ENCODE measurements at places on chromosomes 7 and 10.

- DNase-seq = peak; percentile 79
Measured at GRCh38 chr10:61284222-61284890, 168.8 kb downstream of the TMEM26 start.

GRCh38 chr10:110074758-110075671 lies 67.2 kb downstream of the ADD3 start:
- peak; percentile 52 for DNase-seq

GRCh38 chr10:32332299-32332750 lies 14.6 kb downstream of the EPC1 start:
- DNase-seq = no peak

DNA sequence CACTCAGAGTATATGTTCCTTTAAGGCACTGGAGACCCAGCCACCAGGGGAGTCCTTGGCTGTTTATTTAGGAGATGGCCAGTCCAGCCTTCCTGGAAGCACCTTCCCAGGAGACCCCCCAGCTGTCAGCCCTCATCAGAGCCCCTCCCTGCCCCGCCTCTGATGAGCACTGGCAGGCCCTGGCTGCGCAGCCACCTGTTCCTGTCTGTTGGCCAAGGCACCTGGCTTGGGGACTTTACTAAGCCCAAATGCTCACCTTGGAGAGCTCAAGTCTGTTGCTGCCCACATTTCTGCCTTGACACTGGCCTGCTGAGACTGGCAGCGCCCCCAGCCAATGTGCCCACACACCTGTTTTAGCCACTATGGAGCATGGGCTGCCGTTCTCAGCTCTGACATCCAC lies 124.7 kb downstream of the ELMO1 start:
- DNase-seq = no peak

- DNase-seq = no peak
Measured at GRCh38 chr10:90998733-90999511, 78.0 kb upstream of the ANKRD1 start.

DNA sequence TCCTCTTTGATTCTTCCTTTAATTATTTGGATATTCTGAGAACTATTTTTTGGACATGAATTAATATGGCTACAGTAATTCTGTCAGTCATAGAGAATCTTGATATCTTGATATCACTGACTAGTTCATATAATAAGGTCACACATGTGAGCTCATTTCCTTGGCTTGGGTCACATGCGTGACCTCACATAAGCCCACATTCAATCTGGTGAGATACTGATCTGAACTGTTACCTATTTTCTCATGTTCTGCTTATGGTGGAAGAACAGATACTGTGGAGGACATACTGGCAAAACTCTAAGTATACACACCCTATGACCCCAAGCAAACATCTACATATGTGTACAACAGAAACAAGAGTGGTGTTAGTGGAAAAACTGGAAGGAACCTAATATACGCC lies 44.1 kb downstream of the CUL2 start:
- no peak for DNase-seq

DNA sequence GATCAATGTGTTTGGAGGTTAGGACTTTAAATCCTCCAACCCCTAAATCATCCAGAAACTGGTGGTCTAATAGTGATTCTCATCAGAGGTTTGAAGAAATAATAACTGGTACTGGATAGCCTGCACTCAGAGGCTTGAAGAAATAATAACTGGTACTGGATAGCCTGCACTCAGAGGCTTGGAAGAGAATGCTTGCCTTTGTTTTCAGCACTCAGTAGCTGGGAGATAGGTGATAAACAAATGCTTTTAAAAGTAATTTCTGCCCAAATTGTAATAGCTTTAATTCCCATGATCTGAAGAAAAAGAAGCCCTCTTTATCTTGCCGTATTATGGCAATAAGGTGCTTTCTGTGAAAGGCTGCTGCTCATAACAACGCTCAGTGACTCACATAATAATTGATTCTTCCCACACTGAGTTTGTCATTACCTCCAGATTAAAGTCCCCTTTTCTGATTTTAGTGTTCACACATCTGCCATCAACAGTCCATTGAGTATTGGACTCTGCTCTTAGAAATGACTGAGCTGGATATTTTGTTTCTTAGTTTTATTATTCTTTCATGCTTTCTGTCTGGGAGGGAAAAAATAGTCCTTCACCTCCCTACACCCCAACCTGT lies 112.3 kb upstream of the PHYHIPL start:
- no peak for DNase-seq

DNA sequence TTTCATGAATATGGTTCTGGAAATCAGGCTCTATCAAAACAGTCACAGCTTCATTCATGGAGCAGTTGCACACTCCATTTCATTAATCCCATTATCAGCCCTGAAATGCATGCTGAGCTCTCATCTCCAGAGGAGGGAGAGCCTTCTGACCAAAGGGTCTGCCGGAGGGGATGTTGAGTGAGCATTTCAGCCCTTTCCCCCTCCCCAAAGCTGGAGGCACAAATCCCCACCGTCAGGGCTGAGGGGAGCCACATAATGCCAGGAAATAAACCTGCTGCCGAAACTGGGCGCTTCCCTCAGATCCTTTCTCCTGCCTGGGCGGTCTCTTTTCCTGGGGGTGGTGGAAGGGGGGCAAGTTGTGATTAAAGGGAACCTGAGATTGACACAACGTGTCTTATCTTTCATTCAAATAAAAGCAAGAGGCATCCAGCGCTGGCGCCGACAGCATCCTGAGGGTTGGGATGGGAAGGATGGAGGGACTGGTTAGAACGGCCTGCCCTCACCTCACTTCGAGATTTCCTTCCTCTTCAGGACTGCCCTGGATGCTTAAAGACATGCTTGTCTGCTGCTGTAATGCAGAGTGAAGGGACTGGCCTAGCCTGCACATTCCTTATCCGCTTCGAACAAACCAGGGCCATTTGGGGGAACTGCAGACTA lies 71.6 kb downstream of the TLL2 start:
- DNase-seq = no peak

DNA sequence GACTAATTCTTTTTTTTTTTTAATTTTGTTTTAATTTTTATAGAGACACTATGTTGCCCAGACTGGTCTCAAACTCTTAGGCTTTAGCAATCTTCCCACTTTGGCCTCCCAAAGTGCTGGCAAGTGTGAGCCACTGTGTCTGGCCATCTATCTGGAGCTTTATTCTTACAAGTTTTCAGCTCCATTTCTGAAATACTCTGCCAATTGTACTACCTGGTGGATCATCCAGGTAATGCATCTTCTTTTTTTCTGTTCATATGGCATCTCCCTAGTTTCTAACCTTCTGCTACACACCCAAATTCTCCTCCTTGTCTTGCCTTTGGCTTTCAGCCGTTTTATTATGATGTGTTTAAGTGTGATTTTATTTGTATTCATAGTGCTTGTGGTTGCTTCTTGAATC lies 40.2 kb downstream of the ZNF365 start:
- DNase-seq = peak; percentile 24

DNA sequence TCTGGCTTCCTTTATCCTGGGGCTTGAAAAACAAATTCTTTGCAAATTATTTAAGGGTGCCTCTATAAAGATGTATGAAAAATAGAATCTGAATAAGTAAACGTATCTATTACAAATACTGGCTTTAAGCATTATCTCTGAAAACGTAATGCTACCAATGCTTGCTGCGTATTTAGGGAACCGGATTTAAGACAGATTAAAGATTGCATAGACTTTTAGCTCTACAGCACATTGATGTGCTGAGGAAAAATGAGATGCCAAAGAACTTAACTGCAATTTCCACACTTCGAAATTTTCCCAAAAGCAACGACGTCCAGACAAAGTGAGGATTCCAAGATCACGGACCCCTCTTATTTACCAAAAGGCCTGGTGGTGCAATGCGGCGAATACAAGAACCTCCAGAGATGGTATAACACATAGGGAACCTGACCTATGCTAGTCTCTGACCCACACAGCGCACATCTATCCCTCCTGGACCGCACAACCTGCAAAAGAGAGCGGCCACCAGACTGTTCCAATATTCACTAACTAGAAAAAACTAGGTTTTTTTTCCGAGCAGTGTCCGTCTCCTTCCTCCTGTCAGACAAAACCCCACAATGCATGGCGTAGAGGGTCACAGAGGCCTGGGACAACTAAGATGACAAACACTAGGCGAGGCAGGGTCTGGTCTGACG lies 34.3 kb upstream of the PHF14 start:
- no peak for DNase-seq

- DNase-seq = peak; percentile 65
Measured at GRCh38 chr10:73597346-73597745, 6.2 kb upstream of the USP54 start.

DNA sequence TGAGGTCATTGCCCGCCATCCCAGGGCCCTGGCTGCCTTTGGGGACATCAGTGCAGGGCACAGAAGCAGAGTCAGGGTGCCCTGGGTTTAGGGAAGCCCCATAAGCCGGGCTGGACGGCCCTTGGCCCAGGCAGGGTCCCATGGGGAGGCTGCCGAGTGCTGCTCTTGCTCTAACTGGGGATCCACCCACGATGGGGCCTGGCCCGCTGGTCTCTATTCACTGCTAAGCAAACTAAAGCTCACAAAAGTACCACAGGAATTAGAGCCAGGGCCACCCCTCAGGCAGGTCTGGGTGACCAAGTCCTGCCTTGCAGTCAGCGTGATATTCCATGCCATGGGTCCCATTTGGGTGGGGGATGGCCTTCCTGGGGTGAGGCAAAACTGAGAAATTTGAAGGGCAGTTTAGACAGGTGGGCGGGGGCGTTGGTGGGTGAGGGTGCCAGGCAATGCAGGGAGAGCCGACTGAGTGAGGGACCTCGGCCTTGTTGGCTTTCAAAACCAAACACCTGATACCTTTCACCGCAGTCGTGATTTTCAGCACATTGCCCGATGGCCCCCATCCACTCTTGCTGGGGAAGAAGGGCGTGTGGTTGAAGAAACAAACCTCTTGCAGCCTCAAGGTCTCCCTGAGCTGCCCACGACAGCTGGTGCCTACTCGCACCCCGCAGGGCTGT lies 92.8 kb upstream of the PPIF start:
- no peak for DNase-seq

DNA sequence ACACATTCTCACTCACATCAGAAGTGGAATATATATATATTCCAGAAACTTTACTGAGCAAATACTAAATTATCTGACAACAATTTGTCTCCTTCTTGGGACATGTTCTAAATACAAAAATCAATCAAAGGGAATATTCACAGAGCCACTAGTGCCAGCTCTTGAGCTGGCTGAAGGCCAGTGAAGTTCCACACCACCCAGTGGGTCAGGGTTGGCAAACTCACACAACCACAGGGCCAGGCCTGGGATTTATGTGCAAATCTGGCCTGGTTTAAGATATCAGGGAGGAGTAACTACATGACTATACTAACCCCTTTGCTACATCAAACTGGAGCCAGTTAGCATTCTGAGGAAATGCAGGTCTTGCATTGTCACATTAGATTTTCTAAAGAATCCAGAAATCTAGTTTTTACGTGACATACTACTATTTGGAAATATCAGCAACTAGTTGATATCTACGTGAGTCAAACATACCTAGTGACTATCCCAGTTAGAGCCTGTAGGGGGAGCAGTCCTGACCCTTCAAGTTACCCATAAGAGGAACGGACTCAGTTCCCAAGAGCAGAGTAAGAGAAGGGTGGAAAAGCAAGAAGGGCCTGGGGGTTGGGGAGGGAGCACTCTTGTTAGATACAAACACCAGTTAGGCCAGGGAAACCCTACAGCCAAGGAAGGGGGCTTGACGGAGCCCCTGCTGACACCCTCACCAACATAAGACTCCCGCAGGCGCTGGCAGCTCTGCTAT lies 600.4 kb downstream of the KCNMA1 start:
- DNase-seq = peak; percentile 55

- no peak for DNase-seq
Measured at GRCh38 chr10:79418274-79418673, 27.1 kb downstream of the ZCCHC24 start.

GRCh38 chr7:147081117-147081516 lies 964.5 kb downstream of the CNTNAP2 start:
- DNase-seq = no peak

- no peak for DNase-seq
Measured at GRCh38 chr10:99456207-99456930, 25.9 kb upstream of the GOT1 start.

- no peak for DNase-seq
Measured at GRCh38 chr7:141258559-141258958, 184.7 kb downstream of the TMEM178B start.

DNA sequence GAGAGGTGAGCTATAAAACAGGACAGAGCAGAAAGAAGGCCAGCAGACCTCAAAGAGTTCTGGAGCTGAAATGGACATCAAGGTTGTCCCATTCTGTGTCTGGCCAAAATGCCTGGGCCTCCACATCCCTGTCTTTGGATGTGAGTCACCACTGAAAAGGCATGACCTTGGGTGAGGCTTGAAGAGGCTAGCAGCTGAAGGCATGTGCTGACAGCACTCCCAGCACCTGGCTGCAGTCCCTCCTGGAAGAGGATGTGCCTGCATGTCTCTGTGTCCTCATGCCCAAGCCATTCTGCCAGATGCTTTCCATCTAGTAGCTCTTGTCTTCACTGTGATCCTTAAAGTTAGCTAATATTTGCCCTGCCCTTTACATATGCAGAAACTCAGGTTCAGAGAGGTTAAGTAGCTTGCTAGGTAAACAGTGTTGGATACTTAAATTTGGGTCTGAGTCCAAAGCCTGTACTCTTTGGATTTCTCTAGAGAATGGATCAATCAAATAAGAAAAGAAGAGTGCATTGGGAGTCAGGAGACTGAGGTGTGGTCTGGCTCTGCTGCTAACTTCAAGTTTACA lies 35.8 kb downstream of the HECW1 start:
- no peak for DNase-seq

DNA sequence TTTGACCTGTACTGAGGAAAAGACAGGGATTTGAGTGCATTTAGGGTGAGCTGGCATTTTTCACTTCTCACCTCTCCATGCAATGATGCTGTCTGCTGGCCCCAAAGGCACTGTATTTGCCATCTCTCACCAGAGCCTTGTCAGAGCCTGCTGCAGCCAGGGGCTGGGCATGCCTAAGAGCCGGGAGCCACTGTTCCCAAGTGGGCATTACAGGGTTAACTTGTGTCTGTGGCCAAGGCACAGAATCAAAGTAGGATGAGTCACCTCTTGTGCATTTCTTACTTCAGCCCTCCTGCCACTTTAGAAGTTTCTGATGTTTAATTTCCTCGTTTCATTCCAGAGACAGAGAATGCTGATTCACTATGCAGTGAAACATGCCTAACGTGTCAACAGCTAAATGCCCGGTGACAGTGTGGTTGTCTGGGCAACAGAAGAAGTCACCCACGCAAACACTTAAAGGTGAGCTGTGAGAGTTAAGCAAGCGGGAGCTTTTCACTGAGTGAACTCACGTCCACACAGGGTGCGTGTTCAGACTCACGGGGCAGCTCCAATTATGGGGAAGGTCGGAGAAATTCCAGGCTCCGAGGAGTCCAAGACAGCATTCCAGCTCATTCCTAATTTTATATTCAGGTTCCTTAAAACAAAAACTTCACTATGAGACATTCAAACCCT lies 57.1 kb upstream of the IGFBP3 start:
- peak; percentile 98 for DNase-seq

DNA sequence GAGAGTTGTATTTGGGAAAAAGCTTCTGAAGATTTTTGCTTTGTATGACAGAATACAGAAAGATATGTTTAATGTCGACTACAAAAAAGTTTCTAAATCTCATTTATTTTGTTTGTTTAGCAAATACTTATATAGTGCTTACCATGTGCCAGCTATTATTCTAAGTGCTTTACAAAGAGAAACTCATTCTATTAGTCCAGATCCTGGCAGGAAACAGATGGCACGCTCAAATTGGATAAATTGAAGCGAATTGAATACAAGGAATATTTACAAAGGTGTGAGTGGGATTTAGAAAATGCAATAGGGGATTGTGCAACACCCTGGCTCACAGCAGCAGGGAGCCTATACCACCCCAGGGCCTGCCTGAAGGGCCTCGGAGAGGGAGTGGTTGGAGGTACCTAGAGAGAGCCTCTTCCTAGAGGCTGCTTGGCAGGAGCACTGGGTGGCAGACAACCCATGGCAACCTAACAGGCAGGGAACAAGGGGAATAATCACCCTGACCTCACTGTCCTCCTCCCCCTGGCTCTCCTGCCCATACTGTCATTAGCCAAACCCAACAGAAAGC lies 27.6 kb upstream of the FAM204A start:
- DNase-seq = peak; percentile 2

All from ELR (cell line).